ACHN (cell line): ENCODE measurements at places on chromosomes 1 and 21.

DNA sequence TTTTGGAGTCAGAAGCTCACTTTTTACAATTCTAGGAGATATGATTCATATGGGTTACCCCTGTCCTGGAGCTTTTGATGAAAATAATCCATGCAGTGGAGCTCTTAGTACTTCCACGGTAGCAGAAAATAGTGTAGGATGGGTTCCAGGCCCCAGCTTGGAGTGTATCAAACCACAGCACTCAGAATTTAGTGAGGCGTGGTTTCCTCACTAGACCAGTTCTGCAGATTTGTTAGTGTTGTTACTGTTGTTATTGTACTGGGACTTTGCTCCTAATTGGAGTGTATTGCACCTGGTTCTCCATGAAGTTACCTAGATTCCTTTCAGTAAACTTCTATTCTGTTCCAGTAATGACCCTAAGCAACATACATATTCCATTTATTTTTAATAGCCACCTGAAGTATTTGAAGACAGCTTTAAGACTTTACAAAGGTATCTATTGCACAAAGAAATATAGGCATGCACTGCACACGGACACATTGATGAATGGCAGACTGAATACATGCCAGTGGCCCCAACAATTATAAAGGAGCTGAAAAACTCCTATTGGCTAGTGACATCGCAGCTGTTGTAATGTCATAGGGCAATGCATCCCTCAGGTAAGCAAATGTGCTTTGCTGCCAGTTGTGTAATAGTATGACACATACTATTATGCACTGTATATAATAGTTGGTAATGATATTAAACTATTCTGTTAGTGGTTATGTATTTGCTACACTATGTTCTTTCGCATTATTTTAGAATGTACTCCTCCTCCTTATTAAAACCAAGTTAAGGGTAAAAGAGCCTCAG lies 1058.0 kb downstream of the KCNT2 start:
- no peak for DNase-seq

DNA sequence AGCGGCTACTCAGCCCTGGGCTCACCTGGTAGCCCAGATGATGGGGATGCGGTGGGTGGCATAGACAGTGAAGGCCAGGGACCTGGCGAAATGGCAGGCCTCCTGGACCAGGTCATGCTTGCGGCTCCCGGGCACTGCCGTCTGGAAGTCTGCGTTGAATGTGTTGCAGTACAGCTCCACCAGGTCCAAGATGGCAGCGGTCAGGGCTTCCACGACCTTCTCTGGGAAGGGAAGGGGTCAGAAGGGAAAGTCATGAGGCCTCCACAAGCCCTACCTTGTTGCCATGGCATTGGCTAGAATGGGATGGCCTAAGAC lies 38.8 kb downstream of the PIK3C2B start:
- DNase-seq, result no peak

DNA sequence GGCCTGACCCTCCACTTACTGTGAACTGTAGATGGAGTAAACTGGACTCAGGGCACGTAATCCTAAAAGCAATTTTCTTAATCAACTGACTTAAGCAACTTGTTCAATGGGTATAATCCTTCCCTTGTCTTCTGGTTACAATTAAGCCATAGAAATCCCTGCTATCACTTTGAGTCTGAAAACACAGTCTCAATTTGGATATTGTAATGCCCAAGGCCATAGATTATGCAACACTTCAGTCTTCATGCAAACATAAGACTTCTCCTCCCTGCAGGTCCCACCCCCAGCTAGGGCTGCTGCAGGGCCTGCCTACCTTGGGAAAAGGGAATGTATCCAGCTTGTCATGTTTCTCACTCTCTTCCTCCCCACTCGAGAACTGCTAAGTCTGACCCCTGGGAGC lies 6.2 kb upstream of the SLC5A9 start:
- no peak for DNase-seq

DNA sequence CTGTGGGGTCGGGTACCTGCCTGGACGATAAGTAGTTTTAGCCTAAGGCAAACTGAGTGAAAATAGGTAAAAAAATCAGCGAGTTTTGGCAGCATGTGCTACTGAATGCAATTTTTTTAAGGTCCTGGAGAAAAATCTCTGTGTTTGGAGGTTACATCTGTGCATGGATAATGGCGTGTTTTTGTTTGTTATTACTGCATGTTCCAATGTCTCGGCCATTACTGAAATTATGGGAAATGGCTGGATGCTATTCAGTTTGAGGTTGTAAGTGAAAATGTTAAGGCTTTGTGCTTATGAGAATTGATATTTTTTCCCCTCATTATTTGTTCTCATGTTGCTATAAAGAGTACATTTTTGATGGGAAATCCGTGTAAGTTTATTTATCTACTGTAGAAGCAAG lies 441.7 kb downstream of the PRDM2 start:
- no peak for DNase-seq

DNA sequence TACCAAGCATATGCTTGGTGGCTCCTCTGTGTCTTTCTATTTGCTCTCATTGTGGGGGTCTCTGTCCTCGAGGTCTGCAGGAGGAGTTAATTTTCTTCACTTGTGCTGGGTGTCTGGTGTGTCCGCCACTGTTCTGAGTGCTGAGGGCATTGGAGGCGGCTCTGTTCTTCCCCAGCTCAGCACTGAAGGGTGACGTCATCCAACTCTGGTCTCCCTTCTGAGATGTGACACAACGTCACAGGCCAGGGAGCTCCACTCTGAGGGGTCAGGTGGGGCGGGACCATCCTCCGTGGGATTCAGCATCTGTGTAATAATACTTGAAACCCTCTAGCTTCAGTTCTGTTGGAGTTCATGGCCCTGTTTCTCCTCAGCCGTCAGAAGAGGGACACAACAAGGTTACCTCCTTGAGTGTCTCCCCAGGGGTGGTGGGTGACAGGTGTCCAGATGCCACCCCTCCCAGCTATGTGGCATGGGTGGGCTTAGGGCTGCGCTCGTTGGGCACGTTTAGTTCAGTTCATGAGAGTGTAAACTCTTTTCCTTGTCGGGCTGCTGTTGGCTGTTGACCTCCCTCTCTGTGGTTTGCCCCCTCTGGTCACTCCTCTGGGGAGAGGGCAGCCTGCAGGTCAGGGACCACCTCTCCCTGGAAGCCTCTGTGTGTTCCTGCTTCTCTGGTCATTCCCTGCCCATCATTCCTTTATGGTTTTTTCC lies 3.1 kb downstream of the IBA57 start:
- no peak for DNase-seq

- DNase-seq, result no peak
These were observed 7.4 kb upstream of the TAS1R2 start for GRCh38 chr1:18866846-18867245.

DNA sequence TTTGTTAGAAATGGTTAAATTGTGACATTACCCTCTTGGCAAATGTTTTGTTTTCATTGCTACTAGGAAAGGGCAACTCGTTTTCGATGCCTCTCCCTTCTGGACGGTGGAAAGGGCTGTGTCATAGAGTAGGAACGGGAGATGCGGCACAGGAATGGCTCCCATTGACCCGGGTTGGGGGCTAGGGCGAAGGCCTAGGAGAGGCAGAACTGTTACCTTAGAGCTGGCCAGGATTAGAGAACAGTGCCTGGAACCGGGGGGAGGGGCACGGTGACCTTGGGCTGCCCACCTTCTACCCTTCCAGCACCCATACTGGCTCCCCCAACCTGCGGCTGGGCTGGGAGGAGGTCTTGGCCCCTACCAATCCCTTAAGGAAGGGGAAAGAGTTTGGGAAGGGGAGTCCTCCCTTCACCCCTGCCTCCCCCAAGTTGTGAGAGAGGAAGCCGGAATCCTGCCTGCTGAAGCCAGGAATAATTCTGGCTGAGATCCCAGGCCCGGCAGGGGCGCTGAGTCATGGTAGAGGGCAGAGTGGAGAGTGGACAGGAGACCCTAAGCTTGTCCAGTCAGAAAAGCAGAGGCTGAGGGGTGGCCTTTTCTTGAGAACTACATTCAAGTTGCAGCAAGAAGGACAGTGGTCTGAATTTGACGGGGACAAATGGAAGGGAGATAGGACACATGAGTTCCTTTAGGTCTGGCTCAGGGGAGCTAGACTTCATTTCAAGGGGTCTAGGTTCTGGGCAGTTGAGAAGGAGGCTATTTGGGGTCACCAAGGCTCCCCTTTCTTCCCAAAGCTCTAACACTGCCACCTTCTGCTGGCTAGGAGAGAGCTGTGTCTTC lies 8.2 kb downstream of the LMNA start:
- peak; percentile 95 for DNase-seq

DNA sequence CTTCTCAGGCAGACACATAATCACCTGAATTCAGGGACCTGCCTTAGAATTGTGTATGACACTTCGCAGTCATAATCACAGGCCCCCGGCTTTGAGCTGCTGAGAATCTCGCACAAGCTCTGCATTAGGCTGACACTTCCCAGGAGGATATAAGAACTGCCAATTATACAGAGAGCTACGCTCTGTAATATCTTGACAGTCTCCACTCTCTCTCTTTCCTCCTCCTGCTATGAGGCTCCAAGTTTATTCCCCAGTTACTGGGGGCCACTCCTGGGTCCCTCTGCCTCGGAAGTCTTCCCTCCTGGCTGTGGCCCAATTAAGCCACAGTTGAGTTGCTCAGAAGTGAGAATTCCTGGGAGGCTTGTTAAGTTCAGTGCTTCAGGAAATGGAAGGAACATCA lies 42.7 kb downstream of the EBNA1BP2 start:
- DNase-seq, result no peak

GRCh38 chr21:34085129-34085528 lies 11.8 kb downstream of the MRPS6 start:
- no peak for DNase-seq

DNA sequence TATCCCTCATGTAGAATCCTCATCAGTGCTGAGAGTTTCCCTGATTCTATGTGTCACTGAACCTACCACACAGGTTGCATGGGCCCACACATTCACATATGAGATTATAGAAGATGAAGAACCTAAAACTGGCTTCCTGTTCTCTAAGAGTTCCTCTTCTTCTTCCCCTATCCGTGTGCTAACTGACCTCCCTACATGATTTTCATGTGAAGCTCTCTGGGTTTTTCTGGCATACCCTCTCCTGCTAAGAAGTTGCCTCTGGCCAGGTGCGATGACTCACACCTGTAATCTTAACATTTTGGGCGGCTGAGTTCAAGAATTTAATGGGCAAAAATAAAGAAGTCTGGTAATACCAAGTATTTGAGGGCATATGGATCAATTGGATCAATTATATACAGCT lies 5.5 kb upstream of the CD244 start:
- DNase-seq, result no peak

- DNase-seq, result no peak
These were observed 398.1 kb downstream of the MATN1 start for GRCh38 chr1:30325085-30325935.

- DNase-seq, result no peak
These were observed 19.6 kb downstream of the KANK4 start for GRCh38 chr1:62299426-62300200.

DNA sequence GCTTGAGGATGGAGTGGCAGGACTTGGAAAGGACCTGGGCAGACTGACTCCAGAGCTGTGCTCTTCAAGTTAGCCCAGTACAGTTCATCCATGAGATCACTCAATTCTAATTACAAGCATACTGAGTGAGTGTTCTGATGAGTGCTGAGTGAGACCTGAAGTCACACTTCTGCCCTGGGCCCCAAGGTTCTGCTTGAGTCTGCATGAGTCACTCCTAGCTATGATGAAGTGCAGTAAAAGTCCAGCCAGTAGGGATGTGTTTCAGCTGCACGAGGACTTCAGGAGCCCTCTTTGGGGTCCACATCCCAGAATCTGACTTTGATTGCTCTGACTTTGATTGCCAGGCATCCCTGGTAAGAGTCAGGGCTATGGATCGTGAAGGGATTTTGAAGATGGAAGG lies 35.8 kb downstream of the PLEKHA6 start:
- DNase-seq, result peak; percentile 65

GRCh38 chr1:244304656-244305055 lies 147.1 kb downstream of the ADSS2 start:
- DNase-seq, result no peak

- DNase-seq, result no peak
These were observed 206.7 kb downstream of the CTH start for GRCh38 chr1:70617728-70618127.

GRCh38 chr1:186577216-186577615 lies 103.0 kb downstream of the PTGS2 start:
- no peak for DNase-seq

DNA sequence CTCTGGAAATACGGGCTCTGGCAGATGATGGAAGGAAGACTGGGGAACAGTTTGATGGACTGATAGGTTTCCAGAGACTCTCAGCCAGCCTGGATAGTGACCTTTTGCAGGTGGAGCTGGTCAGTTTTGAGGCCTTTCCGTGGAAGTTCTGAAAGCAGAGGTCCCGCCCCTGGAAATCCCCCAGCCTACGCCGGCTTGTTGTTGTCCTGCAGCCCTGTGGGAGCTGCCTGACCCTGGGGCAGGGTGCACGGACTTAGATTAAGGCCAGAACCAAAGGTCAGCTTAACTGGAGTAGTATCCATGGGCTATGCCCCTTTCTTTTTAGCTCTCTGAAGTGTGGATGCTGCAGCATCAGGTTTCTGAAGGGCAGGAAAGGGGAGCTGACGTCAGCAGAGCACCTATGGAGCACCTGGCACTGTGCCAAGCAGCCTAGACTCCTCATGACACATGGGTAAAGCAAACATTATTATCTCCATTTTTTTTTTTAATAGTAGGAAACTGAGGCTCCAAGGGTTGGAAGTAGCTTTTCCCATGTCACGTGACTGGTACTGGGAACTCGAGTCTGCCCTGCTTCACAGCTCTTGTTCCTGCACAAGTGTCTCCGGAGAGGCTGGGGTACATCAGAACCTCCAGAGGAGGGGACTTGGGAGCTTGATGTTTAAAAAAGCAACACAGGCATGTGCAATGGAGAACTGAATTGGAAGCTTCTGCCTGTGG lies 38.5 kb downstream of the IER5 start:
- no peak for DNase-seq

- DNase-seq, result peak; percentile 10
These were observed 30.6 kb downstream of the DNAJC6 start for GRCh38 chr1:65339866-65340468.

DNA sequence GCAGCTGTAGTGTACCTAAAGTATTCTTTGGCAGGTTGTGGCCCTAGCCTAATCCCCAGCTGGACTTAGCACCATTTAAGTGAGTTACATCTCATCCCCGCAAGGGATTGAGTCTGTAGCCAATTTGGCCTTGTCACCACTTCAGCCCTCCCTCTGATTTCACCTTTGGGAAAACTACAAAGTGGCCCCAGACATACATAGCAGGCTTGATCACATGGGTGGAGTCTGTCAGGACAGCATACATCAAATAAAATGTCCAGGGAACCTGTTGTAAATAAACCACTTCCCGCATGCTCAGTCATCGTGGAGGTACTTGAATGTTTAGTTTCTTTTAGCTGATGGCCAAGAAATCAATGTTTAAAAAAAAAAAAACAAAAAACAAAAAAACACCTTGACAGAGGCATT lies 142.5 kb downstream of the DHRS3 start:
- no peak for DNase-seq

DNA sequence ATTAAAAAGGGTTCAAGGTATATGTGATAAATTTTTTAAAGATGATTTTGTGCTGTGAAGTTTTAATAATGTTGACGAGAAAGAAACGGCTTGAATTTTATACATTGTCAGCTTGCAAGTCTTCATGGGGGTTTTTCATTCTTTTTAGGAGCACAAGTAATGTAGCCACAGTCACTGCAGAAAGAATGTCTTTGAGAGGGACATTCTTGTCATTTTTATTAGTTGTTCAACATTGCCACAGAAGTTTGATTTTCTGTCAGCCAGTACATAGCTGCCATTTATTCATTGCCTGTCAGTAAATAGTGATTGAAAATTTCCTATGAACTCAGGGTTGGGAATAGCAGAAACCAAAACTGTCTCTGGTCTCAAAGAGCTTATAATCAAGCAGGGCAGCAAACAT lies 156.3 kb downstream of the DHRS3 start:
- DNase-seq, result no peak

- no peak for DNase-seq
These were observed 277.1 kb downstream of the ST6GALNAC3 start for GRCh38 chr1:76351655-76352054.
